Mammary epithelial cell (primary cell): ENCODE measurements at places on chromosomes 7 and 10.

DNA sequence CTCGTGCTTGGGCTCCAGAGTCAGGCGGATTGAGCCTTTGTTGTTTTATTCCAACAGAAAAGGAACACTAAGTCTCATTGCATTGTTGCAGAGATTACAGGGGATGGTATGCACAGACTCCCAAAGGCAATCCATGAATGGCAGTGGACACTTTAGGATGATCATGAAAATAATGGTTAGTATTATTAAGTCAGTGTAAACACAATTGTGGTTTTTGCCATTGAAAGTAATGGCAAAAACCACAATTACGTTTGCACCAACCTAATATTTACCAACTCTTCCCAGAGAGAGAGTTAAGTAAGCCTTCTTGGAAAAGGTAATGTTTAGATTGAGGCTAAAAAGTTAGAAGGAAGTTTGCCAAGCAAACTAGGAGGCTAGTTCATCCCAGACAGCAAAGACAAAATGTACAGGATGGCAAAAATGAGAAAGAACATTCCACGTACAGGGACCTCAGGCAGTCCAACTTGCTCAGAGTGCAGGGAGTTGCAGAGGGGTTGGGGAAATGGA lies 72.9 kb upstream of the AMPH start:
- no peak for DNase-seq

DNA sequence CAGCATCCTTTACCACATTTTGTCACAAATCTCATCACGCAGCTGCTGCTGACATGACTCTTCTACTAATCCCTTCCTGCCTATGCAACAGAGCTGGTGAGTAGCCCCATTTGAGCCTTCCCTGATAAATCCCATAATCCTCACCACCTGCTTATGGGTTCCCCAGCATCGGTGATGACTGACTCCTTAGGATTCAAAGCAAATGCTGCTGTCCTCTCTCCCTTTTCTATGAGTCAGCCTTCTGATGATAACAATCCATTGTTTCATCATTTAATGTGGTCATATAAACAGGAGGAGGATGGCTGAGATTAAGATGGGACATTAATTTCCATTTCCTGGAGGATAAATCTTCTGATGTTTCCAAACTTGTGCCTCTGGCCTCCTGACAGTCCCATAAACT lies 73.4 kb downstream of the SORCS1 start:
- no peak for DNase-seq

DNA sequence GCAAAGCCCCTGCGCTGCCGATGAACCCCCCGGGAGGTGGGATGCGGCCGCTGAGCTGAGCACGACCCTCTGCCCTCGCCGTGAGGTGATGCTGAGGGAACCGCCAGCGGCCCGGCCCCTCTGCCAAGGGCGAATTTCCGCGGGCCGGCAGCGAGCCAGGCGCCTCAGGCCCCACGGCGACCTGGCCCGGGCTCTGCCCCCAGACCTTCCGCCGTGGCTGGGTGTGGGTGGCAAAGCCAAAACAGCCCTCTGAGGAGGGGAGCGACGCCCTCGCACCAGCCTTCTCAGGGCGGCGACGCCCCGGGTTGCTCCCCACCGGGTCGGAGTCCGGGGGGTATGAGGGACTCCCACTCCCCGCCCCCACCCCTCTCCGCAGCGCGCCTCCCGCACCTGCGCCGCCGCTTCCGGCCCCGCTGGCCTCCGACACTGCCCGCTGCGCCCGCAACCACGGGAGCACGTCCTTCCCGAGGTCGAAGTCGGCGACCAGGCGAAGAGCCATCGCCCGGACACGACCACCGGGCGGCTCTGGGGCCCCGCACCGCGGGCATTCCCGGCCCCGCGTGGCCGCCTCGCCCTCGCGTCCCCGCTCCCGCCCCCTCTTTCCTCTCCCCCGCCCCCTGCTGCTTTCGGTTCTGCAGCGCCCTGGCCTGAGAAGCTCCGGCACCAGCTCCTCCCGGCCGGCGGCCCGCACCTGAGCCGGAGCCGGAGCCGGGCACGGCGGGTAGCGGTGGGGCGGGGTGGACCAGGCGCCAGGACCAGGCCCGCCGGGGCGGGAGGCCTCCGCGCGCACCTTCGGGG lies at the start of gene GSAP:
GSAP (minus strand) TSS at position 527 of the 798 bp plus-strand sequence; CDS start at position 499, 28 bp downstream.
- peak; percentile 61 for DNase-seq

GRCh38 chr10:13745271-13745670 lies 158.5 kb downstream of the PRPF18 start:
- DNase-seq: no peak

DNA sequence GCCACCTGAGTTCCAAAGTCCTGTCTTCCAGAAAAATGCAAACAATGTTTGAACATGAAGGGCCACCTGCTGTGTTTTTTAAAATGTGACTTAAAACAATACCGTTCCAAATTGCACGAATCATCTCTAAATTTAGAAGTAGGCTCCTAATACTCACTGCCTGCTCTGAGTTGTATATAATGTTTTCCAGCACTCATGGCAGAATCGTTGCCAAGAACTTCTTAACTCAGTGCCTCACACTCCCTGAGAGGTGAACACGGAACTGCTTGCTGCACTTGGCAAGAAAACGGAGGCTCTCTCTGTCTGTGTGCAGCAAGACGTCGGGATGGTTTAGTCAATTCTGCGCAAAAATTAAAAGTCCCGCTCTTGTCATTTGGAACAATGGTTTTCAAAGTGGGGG lies 757.3 kb upstream of the AUTS2 start:
- DNase-seq: no peak

DNA sequence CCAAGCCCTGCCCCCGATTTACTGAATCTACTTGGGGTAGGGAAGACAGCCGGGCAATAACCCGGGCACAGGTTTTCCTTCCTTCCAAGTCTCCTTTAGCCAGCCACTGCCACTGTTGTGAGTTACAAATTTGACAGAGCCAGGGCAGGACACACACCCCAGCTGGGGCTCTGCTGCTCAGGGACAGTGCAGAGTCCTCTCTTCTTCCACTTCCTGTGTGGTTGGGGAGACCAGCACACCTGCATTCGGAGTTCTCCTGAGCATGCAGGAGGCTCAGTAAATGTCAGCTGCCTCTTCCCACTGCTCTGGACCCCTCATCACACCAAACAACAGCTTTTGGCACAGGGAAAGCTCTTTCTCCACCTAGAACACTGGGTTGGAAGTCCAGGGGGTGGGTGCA lies 21.3 kb downstream of the CHST15 start:
- no peak for DNase-seq

- no peak for DNase-seq
Measured at GRCh38 chr10:13792006-13792405, 205.2 kb downstream of the PRPF18 start.

DNA sequence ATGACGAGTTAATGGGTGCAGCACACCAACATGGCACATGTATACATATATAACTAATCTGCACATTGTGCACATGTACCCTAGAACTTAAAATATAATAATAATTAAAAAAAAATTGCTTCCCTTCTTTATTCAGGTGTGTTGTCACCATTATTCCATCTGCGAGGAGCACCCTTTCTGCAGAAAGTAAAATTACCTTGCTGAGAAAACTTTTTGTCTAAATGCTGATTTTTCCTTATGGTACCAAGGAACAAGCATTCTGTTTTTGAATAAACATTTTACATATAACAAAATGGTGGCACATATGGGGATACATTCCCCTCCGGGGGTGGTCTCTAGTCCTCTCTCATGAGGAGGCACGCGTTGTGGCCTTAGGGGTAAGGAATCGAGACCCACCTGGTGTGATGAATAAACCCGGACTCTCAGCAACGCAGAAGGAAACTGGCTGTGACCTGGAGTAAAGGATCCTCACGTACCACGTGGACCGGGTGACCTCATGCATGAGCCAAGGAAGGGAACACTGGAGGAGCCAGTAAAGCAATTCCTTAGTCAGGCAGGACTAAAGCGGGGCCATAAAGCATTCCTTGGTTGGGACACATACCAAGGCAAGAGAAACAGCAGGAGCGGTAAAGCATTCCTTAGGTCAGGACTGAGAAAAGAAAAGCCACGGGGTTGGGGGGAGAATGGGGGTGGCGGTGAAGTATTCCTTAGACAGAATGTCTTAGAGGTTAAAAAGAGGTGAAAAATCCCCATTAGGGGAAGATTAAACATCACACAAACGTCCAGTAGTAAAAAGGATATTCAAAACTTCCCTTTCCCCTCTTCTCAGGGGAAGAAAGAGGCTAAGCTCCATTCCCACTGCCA lies 20.8 kb upstream of the OPTN start:
- no peak for DNase-seq

DNA sequence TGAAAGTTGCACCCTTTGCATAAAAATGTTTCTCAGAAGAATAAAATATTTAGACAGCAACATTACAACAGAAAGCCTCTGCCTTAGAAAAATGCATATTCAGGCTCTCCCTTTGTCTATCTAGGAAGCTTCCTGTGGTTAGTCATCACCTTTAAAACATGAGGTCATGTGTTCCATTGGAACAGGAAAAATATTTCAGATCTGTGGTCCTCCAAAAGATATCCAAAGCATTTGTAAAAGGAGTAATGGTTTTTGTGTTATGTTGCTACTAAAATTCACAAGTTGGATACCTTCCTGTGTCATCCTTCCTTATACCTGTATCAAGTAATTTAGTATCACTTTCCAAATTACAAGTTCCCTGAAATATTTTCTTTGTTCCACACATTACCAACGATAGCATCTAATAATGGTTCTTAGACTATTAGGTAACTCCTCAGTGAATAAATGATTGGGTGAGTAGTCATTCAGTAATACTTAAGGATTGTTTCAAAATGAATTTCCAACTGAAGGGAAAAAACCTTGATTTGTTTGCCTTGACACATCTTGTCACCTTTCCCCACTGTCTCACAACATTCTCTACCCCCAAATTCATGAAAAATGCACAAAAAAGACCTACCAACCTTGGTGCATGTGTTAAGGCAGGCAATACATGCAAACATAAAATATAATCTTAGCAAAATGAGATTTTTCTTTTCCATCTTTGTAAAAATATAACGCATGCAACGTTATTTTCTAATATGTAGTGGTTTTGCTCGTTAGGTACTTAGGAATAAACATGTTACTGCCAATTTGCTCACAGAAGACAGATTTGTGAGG lies 19.7 kb upstream of the RHOBTB1 start:
- DNase-seq: peak; percentile 48

DNA sequence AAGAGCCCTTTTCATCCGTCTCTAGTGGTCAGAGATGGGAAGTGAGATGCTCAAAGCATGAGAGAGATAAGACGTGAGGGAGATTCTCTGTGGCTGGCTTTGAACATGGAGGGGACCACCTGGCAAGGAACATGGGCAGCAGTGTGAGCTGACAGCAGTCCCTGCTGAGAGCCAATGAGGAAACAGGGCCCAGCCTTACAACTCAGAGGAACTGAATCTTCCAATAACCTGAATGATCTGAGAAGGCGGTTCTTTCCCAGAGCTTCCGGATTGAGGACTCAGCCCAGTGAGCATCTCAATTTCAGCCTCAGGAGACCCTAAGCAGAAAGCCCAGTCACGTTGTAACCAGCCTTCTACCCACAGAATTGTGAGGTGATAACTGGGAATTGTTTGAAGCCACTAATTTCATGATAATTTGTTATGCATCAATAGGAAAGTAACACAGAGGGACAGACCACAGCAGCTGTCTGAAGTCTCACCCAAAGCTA lies 33.9 kb upstream of the IKZF1 start:
- DNase-seq: no peak

DNA sequence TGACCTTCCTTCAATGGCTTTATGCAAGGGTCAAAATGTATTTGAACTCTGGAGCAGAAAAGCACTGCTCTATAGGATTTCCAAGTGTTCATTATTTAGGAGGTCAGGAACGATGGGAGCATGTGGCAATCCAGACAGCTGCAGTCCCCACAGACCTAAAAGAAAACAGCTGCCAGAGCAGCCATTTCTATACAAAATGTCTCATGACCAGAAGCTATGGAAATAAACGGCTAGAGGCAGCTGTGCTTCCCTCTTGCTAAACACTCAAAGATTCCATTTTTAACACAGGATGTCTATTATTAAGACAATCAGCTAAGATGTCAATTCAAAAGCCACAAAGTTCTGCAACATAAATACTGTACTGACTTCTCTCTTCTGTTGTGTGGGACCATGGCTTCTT lies 879.1 kb upstream of the C7orf33 start:
- no peak for DNase-seq

- no peak for DNase-seq
Measured at GRCh38 chr7:116071629-116072028, 41.1 kb upstream of the TFEC start.

GRCh38 chr10:88428442-88428841 lies 154.7 kb downstream of the RNLS start:
- DNase-seq: peak; percentile 47

DNA sequence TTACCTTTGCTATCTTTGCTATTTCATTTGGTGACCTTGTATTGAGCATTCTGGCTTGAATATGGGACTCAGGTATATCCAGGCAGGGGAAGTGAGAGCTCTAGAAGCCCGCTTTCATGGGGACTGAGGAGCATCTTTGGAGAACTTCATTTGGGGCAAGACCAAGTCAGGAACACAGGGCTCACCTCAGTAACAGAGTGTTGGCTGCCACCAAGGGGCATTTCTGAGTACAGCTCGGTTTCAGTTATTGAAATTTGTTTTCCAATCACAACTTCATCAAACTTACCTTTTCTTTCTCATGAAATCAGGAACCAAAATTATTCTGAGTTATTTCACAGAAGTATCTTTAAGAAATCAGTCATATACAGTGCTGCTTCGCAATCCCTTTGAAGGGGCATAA lies 337.2 kb downstream of the C7orf25 start:
- DNase-seq: no peak

DNA sequence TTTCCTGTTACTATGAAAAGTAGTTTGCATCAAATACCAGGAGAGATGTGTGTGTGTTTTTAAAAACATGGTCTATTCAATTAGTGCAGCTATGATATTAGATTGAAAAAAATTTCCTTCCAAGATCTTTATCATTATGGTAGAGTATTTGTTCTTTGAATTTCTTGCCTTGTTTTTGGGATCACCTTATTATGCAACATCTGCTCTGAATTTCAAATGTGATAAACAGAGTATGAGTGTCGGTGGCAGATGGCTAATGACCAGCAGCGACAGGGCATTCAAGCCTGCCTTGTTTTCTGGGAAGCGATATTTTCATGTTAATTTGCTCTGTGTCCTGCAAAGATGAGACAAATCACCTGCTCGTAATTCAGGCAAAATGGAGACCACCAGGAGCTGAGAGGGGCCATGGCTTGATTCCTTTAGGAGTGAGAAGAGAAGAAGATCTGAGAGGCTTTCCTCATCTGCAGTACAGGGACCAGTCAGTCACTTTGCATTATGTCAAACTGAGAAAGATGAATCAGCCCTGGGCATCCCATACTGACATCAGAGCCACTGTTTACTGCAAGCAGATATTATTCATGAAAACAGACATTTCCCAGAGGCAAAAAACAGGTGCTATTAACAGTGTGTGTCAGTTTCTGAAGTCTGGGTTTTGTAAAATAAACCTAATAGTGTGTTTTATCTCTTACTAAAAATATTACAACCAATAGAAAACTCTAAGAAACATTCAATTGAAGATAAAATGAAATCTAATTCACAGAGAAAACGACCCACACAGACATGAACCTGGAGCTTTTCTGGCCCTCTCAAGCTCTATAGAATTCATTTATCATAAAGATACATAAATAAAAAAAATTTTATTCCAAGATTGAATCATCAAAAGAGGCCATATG lies 67.6 kb downstream of the CDK6 start:
- peak; percentile 71 for DNase-seq

- DNase-seq: peak; percentile 45
Measured at GRCh38 chr10:120948889-120949608, 97.9 kb downstream of the WDR11 start.

- no peak for DNase-seq
Measured at GRCh38 chr7:75534727-75535307, 42.7 kb downstream of the SPDYE5 start.
